ENCODE measurements at places on chromosomes 16 and 17.

- DNase-seq: peak; percentile 59
Measured at GRCh38 chr17:17710728-17711541, 29.7 kb downstream of the RAI1 start.

GRCh38 chr17:31321481-31321880 is at the start of gene EVI2A:
TSS of gene EVI2A (minus strand) at chr17:31321622. CDS start at chr17:31319013, 2,609 bp downstream.
- DNase-seq: peak; percentile 14

DNA sequence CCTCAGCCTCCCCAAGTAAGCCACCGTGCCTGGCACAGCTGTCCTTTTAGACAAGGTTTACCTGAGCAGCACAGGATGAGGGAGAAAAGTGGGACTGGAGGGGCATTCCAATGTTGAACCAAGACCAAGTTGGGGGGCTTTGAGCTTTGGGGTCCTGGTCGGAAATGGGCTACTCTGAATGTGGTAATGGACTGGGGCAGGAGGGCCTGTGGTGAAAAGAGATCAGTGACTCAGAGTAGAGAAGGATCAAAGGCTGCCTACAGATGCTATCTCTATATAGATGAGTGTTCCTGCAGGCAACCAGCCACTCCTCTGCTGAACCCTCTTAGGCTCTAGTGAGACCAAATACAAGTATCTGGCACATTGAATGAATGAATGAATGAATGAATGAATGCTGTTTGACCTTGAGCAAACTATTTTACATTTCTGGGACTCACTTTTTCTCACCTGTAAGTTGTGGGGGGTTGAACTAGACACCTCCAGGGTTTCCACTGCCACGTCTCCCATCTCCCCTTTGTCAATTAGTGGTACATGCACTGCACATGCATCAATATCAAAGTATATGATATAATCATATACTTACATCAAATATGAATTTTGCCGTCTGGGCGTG is 26.3 kb upstream of the ETV4 start:
- no peak for DNase-seq

GRCh38 chr17:42679492-42680330 is 1.9 kb downstream of the CCR10 start:
- peak; percentile 58 for DNase-seq

GRCh38 chr16:58024486-58025350 is 836 bp upstream of the MMP15 start:
- DNase-seq: no peak

- no peak for DNase-seq
Measured at GRCh38 chr16:16038950-16039349, 89.5 kb downstream of the ABCC1 start.

- DNase-seq: no peak
Measured at GRCh38 chr16:89437251-89437987, 52.9 kb downstream of the ANKRD11 start.

- no peak for DNase-seq
Measured at GRCh38 chr16:28304214-28304613, 11.9 kb downstream of the SBK1 start.

DNA sequence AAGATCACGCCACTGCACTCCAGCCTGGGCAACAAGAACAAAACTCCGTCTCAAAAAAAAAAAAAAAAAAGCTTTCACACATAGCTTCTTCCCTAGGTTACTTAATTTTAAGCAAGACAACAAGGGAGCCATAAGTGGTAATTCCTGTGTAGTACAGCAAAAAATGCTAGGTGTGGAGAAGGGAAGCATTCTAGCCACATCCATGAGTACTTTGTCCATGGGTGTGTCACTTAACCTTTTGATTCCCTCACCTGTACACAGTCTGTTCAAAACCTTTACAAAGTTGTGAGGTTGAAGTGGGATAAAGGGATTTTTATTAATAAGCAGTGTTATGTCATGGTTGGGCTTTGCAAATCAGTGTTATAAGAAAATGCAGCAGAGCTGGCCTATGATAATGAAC is 4.5 kb downstream of the NME2 start:
- no peak for DNase-seq

DNA sequence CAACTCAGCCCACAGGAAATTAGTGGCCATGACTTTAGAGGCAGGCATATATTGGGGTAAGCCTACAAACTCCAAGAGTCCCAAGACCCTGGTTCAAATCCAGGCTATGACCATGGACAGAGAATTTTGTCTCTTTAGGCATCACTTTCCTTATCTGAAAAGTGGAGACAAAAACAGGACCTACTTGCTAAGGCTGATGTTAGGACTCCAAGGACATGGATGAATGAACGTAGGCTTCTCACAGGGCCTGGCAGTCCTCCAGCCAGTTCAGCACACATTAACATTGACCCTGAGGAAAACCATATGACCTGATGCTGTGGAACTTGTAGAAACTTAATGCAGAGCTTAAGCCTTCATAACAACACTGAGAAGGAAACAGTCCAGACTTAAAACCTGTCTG is 1.4 kb downstream of the FKBP10 start:
- no peak for DNase-seq

DNA sequence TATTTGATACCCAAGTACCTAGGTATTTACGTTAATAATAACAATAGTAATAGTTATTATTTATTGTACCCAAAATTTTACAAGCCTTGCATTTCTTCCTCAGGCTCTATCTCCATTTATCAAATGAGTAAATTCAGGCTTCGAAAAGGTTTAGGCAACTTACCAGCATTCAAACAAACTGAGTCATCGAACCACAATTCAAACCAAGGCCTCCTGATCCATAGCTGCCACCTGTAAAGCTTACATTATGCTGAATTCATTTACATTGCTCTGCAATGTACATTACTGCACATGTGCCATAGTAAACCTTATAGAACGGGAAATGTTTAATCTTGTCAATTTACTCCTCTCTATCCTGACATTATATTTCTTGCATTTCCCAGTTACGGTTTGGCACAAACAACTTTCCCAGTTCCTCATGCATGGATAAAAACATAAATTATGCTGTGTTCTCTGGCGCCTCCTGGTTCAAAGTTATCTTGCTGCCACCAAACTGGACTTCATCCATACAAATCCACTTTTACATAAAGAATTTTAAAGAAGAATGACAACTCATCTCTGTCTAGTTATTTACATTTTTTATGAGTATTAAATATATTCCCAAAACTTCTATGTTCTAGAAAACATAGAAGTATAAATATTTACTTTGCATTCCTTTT is 360.6 kb upstream of the SOX9 start:
- no peak for DNase-seq

DNA sequence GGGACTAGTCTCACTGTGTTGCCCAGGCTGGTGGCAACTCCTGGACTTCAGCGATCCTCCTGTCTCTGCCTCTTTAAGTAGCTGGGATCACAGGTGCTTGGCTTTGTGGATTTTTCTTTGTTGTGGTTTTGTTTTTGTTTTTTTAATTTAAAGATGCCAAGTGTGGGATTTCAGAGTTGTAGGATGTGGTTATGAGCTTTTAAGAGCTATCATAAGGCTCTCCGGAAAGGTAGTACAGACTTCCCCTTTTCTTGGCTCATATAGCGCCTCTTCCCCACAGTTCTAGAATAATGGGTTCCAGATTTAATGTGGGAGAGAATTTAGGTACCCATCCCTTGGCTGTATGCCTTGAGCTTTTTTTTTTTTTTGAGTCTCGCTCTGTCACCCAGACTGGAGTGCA is 17.1 kb downstream of the AKAP1 start:
- DNase-seq: no peak

DNA sequence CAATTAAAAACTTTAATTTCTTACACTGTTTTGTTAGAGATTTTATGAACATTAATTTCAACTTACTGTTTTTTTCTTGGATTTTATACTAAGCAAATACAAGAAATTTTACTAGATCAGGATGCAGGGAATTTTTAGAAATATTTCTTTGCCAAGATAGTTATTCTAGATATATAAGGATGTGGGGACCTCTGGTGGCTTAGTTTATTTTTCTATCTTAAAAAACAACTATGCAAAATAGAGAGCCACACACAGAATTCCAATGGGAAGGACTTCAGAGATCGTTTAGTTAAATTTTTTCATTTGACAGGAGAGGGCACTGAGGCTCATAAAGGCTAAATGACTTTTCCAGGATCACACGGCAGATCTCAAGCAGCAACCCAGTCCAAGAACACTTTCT is 23.0 kb upstream of the CAPNS2 start:
- no peak for DNase-seq

GRCh38 chr16:68411086-68411485 is 37.2 kb downstream of the SMPD3 start:
- no peak for DNase-seq

- no peak for DNase-seq
Measured at GRCh38 chr17:30580916-30581315, 103.7 kb downstream of the GOSR1 start.

- DNase-seq: no peak
Measured at GRCh38 chr16:85969591-85969990, 70.6 kb downstream of the IRF8 start.

Data from caudate nucleus (tissue), 63 donors.